ENCODE measurements at places on chromosomes 12 and 14.
A peak's percentile ranks its signal among the peaks of the same experiment; 100 is the strongest.

DNA sequence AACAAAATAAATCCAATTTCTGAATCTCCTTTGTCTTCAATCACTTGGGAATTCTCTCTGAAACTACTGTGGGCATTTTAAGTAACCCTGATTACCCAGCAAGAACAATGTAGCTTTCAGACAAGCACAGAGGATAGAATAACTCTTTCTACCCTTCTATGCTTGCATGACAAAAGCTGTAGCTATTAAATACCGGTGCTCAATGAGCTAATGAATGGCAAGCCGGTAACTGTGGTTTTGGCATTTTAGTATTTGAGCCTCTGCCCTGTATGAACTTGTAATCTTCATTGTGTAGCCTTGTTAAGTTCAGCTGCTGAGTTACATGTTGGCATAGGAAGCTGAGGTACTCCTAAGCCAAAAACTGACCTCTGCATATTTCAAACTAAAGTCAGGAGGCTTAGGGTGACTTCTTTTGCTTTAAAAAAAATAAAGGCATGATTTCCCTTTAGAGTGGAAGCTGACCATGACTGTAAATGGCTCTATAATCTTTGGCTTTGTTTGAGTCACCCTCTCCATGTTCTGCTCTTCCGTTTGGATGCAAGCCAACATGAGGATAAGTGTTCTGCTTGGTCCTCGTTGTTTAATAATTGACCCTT is 171.0 kb upstream of the HIF1A start:
- no peak for DNase-seq

- peak; percentile 70 for DNase-seq
Observed at GRCh38 chr14:105489542-105490266, 1.3 kb upstream of the TEDC1 start.

- no peak for DNase-seq
Observed at GRCh38 chr12:62128175-62128975, 131.8 kb upstream of the USP15 start.

DNA sequence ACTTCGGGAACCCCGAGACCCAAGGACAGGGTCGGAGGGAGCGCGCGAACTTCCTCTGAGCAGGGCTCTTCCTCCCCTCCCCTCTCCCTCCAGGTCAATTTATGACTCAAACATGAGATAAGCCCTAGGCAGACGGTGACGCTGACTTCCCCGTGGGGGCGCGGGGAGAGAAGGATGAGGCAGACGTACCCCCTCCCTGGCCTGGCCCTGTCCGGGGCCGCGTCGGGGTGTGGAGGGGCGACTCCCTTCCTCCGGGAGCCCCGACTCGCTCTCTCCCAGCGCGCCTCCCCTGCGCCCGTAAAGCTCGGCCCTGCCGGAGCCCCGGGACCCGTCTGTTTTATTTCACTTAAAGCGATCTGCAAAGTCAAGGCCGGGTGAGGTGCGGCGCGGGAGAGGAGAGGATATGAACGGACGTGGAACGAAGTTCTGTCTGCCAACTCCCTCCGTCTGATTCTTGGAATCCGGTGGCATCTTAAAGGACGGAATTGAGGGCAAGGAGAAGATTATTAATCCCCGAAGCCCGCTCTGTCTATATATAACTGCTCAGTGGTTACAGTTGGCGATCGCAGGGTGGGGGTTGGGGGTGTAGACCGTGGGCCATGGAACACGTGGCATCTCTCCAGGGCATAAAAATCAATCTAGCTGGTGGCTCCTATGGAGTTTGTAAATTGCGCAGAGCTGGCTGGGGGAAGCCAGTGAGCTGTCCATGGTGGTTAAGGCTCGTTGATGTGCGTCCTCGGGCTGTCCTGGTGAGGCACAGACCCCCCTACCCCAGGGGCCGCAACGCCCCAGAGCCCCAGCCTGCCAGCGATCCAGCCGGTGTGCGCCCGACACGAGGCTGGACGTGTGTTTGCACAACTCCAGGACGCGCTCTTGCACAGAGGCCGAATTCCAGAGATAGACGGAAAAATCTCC is 2.9 kb upstream of the PTHLH start:
- no peak for DNase-seq

DNA sequence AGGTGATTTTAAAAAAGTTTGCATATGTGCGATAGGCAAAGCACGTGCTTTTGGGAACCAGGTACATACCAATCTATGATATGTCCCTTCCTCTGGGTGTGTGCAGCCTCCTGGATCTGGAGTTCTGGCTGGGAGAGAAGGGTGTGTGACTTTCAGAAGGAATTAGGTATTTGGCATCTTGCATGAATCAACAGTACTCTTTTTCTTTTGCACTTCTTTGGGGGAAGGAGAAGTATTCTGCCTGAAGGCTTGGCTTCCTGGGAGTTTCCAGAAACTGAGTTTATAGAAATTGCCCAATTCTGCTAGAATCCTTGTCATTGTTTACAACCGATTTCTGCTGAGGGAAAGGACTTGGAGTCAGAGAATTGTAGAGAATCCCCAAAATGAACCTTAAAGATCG is 2.9 kb upstream of the CLMN start:
- no peak for DNase-seq

DNA sequence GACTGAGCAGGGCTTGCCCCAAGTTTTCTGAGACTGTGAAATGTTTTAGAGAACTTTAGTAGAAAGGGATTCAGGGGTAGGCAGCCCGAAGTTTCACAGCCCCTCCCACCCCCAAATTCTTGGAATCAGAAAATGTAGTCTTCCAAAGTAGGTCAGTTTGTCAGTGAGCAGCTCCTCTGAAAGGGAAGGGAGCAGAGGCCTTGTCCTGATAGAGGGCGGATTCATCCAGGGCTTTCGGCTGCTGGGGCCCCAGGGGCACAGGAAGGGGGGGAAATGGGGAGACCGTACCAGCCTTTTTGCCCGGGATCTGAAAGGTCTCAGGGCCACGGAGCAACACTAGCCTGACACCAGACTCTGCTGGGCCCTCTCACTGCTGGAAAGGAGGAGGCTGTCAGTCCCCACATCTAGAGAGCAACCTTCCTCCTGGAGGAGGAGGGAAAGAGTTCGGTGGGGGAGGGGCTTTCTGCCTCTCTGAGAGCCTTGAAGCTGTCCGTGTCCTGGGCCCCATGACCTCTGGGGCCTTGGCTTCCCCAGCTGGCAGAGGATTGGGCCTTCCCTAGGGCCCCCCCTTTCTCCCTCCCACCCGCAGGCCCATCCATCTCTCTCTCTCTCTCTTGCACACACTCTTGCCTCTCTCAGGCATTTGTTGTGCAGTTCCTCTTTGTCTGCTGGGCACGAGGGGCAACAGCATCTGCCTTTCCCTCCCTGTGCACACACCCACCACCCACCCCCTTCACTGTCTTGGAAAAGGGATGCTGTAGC is at the start of gene IKZF4:
Gene IKZF4 (plus strand): TSS at position 621 of the 762 bp plus-strand sequence. CDS start 451 bp downstream, outside the sequence.
- DNase-seq = no peak

DNA sequence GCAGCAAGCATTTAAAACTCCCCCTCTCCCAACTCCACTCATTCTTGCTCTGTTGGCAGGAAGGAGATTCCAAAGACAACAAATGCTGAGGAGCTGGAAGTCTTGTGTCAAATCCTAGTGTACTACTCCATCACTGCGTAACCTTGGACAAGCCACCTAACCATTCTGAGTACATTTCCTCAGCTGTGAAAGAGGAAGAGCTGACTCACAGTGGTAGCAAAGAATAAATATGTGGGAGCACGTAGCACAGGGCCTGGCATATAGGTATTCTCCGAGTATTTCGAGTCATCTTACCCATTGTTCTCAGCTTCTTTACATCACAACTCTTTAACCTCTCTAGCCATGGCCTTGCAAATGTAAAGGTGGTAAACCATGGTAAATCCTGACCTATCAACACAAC is 28.7 kb downstream of the EGLN3 start:
- no peak for DNase-seq

DNA sequence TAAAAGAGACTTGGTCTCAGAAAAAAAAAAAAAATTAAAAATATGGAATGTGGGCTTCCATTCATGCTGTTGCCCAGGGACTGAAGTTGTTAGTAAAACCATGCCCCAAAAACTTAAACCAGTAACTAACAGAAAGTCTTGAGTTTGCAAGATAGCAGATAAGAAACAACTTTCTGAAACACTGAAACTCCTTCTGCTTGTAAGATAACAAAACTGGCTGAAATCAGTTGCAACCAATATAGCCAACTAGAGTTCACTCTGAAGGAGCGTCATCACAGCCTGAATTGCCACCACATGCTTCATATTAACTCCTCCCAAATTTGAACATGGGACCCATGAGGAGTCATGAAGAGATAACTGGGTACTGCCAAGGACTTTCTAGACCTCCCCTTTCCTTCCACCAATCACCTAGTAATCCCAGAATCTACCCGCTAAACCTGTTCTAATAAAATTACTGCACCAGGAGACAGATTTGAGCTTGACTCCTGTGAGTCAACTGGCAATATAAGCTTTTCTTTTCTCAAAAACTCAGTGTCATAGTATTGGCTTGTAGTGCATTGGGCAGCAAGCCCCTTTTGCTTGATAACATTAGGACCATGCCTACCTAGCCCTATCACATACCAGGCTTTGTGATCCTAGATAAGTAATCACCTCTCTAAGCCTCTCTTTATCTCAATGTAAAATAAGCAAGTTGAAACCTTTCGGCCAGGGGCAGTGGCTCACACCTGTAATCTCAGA is 53.6 kb downstream of the R3HDM2 start:
- DNase-seq = no peak

DNA sequence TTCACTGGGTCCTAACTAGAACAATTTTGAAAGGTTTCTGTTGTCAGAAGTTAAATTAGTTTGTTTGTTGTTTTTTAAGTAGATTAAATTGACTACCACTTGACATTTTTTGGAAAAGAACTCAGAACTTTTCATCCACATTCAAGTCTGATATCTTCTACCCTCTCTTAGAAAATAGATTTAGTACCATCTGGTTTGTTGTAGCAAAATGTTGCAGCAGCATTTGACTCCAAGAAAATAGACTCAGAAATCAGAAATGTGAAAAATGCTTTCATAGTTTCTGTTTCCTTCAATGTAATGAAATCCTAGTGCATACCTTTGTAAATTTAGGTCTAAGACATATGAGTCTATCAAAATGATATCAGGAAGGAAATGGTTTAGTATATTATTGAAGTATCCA is 256.3 kb upstream of the CLEC14A start:
- no peak for DNase-seq

DNA sequence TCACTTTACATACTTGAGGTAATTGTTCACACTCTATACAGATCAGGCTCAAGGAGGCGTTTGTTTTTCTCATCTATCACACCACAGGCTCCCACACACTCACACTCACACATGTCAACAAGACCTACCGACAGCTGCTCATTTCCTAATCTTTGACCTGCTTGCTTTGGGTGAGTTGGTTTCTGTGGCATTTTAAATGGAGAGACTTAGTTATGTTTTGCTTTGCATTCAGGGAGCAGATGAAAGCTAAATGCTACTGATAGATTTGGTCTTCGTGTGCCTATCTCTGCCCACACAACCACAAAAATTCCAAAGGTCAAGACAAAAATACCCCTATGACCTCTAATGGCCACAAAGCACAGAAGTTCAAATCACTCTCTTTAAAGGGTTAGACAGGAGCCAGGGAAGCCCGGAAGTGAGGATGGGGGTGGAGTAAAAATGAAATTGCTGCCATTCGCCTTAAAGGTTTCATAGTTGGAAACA is 203.5 kb upstream of the G2E3 start:
- no peak for DNase-seq

DNA sequence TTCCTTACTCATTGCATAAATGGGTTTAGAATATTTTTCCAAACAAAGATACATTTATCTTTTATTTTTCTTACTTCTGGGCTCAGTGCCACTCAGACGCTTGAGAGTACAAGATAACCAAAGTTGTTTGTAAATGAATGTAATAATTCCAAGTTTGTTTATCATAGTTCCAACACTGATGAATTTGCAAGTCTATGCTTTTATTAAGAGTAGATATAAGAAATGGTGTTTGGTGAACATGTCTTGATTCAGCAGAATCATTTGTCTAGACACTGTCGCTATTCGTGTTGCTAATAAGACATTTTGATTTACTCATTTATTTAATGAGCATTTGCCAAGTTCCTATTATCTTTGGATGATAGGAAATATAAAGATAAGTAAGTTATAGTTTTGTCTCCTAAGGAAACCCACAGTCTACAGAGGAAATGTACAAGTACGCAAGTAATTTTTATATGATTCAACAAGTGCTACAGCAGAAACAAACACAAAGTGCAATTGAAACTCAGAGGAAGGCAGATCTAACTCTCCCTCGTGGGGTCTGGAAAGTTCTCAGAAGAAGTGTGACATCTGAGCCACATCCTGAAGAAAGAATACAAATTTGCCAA is 132.8 kb upstream of the FSCB start:
- DNase-seq = no peak

DNA sequence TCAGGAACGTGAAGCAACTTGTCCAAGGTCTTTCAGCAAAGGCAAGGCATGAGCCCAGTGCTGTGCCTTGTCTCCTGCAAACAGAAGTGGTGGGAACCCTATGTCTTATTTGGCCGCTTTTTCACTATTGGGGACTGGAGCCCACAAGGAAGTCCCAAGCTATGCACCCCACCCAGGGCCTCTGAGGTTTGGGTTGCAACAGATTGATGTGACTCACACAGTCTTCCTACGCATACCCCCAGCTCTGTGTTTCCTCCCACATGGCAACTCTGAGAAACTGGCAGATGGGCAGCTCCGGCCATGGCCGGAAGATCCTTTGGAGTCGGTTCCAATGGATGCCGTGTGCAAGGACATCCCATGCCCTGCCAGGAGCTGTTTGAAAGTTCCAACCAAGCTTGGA is 28.3 kb upstream of the CMKLR1 start:
- DNase-seq = no peak
